ENCODE measurements at places on chromosomes 5 and 9.
A peak's percentile ranks its signal among the peaks of the same experiment; 100 is the strongest.

GRCh38 chr9:132806306-132806705, 71.8 kb downstream of the AK8 start:
- DNase-seq, result no peak

DNA sequence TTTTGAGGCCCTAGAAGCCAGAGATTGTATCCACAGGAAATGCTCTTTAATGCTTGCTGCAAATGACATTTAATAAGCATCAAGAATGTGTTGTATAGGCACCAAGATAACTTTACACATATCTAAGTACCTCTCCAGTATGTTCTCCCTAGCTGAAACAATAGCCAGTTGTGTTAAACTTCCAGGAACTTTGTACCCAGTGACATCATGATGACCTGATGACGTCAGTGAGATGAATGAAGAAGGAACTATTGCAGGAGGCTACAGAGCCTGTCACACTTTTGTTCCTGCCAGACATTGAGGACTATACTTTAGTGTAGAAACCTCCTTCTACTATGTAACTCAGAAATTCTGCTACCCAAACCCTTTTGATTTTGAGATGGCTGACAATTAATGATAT, 129.8 kb downstream of the CD180 start:
- DNase-seq, result no peak

DNA sequence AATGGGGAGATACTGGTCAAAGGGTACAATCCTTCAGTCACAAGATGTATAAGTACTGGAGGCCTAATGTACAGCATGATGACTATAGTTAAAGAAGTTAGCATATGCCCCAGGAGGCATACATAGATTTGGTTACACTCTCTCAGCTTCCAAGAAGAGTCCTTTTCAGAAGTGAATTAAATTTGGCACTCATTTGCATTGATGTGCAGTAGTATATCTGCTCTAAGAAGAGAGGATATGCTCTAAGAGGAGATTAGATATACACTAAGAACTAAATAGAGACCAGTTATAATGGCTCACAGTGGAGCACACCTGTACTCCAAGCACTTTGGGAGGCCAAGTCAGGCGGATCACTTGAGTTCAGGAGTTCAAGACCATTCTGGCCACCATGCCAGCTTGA, 139.5 kb upstream of the MINAR2 start:
- DNase-seq, result no peak

DNA sequence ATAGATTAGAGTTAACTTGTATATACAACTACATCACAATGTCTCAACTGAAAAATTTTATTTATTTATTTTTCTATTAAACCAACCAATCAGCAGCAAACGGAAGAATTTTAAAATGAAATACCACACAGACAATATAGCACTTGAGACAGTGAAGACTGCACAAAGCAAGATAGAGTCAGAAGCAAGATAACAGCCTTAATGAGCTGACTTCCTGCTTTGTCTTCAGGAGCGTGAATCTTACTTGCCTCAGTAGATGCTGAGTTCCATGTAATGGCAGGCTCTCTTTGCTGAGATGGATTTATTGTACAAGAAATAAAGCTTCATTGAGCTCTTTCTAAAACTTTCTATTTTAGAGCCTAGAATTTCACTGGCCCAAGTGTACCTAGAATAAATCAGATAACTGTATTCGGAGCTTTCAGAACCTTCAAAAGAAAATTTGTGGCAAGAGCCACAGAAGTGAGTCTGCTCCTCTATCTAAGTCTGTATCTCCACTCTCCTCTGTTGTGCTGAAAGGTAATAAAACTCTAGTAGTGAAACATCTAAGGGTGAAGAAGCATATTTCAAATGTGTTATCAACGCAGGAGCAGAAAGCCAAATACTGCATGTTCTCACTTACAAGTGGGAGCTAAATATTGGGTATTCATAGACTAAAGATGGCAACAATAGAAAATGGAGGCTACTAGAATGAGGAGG, 83.3 kb upstream of the ANKRD55 start:
- no peak for DNase-seq

- DNase-seq, result peak; percentile 12
These were observed 31.4 kb upstream of the ANKRD55 start for GRCh38 chr5:56264417-56265025.

DNA sequence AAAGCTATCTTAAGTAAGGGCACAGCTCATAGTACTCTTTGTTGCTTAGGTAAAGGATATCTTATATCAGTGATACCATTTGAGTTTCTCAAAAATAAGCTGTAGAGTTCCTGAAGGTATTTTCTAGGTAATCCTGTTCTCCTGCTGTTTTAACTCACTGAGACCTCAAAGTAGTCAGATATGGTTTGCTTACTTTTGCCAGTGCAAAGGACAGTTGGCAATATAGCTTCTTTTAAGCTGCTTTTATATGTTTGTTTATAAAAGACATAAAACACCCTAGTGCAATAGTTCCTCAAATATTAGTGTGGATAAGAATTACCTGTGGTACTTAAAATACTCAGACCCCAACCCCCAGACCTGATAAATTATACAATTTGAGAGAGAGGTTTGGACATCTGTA, 12.1 kb downstream of the NCBP1 start:
- no peak for DNase-seq

DNA sequence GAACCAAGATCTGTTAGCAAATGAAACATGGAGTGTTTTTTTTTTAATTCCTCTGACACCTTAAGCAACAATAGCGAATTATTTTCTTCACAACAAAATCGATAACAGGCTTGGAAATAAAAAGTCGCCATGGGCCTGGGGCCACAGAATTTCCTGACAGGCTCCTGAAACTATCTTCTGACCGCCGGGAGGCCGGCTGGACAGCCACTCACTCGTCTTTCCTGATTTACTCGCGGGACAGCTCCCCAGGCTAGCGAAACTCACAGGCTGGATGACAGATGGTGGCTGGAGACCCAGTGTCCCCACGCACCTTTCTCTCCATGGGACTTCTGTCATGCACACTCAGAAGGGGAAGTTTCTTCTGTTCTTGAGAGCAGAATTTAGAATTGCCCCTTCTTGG, 143.3 kb upstream of the IRX2 start:
- no peak for DNase-seq

DNA sequence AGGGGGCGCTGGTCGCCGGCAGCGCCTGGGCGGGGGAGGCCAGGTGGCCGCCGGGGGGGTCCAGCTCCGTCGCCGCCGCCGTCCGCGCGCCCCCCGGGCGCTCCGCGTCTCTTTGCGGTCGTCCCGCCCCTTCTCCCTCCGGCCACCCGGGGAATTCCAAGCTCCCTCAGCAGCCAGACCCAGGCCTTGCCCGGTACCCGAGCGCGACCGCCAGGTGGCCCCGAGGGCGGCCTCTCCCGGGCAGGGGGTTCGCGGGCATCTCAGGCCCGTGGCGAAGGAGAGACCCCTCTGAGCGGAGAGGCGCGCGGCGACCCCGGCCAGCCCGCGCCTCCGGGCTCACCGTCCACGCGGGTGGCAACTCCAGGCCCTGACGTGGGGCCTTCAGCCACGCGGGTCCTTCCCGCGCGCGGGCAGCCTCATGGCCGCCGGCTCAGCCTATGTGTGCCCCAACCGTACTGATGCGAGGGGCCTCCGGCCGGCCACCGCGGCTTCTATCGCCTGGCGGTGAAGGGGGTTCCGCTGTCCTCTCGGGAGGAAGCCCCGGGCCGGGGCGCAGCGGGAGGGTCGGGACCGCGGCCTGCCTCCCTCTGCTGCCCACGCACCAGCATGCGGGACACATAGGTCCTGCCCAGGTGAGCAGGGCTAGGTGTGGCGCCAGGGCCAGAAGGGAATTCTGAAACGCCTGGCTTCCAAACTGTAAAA, 529 bp upstream of the NRARP start:
- no peak for DNase-seq

- no peak for DNase-seq
These were observed 81.1 kb downstream of the PHF2 start for GRCh38 chr9:93657331-93658111.

GRCh38 chr5:21142791-21143190, 1154.8 kb upstream of the CDH18 start:
- no peak for DNase-seq

- no peak for DNase-seq
These were observed 75.6 kb upstream of the SPRY4 start for GRCh38 chr5:142400415-142400814.
